Caki2 (cell line): ENCODE measurements at places on chromosomes 1 and 21. TPM values are rescaled to one million over a fixed set of nuclear protein-coding genes. Genes with fewer than 3 reads are reported as not detected.

- no peak for DNase-seq
Observed at GRCh38 chr1:184945029-184945428, 29.3 kb downstream of the NIBAN1 start.

DNA sequence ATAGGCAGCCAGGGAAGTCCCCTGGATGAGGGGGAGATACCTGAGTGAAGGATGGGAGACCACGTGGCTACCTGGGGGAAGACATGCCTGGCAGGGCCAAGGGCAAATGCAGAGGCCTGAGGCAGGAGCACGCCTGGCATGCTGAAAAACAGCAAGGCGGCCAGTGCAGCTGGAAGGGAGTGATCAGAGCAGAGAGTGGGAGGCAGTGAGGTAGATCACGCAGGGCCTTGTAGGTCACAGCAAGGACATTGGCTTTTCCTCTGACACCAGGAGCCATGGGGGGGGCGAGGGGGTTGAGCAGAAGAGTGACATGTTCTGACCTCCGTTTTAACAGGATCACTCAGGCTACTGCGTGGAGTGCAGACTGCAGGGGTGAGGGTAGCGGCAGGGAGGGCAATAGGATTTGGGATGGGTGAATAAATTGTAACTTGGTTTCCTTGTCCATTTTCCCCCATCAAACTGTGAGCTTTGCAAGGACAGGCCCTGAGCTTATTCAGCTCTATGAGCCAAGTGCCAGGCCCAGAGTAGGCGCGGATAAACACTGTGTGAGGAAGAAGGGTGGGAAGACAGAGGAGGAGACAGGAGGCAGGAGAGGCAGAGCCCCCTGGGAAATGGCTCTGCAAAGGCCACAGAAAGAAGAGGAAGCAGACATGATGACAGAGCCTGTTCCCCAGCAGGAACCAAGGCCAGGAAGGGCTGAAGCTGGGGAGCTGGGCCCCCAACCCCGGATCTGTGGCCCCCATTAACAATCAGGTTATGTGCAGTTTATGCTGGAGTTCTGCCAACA, 16.6 kb downstream of the IFI6 start:
- no peak for DNase-seq

CADM3 gene
- 0.07 TPM in 1 of 2 replicates, not detected in the other for total RNA-seq

CHI3L2 gene
- total RNA-seq: not detected in 2 replicates
